ENCODE measurements at places on chromosomes 5 and 9. TPM values are rescaled to one million over a fixed set of nuclear protein-coding genes. Genes with fewer than 3 reads are reported as not detected.

SNAPC3 gene
- total RNA-seq, result 13.7 TPM

SLC23A1 gene
- 1.9 TPM for total RNA-seq

STPG3 gene
- total RNA-seq, result 0.46 TPM

PRDM9 gene
- not detected for total RNA-seq

- DNase-seq, result no peak
Observed at GRCh38 chr5:15601274-15601673, 101.3 kb downstream of the FBXL7 start.

- DNase-seq, result no peak
Observed at GRCh38 chr5:108753877-108754276, 6.2 kb downstream of the FER start.

DNA sequence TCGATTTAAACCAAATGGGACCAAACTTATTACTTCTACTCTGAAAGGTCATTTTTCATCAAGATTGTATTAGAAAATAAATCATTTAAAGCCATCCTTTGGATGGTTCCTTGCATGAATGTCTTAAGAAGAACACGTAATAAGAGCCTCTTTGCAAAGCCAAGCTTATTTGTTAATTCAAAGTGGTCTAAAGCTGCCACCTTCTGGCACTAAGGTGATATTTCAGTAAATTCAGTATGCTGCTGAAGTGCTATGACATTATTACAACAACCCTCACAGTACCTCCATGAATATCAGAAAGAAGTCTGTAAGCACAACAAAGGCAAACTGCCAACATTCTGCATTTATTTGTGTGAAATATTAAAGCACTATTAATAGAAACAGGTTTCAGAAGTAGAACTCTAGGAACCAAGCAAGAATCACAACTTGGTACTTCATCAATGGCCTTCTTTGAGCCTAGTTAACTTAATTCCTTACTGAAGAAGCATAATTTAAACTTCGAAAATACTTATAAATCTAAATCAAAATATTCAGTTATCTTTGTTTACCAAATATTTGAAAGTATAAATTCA is 53.1 kb upstream of the TYRP1 start:
- no peak for DNase-seq

DNA sequence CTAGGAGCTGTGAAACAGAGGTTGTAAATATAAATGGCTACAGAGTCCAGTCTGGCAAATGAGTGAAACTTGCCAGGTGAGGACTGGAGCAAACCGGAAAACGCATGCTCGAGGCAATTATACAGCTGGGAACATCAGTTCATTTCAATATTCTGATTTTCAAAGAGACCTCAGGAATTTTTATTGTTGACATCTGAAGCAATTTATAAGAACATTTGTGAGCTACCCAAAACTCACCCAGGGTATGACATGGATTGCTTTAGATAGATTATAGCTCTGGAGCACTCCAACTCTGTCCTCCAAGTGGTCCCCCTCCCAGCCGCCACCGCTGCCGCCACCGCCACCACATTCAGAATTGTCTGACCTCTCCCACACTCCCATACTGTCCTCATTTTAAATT is 84.6 kb upstream of the GRAMD2B start:
- no peak for DNase-seq

- DNase-seq, result no peak
Observed at GRCh38 chr5:181224390-181225229, 1.5 kb downstream of the TRIM41 start.

DNA sequence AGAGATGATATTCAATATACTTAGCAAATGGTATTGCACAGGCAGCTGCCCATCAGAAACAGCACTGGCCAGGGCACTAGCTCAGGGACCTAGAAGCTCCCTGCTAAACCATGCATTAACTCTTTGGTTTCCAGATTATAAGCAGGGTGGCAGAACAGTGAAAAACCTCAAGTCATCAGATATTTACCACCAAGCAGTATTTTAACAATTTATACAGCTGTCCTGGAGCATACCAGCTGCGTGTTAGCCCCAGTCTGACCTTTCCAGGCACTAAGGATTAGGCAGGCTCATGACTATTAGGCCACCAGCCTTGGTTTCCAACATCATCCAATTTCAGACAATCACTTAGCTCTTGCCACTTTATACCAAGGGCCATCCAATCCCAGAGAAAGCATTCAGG is 326.5 kb downstream of the CAAP1 start:
- DNase-seq, result no peak

DNA sequence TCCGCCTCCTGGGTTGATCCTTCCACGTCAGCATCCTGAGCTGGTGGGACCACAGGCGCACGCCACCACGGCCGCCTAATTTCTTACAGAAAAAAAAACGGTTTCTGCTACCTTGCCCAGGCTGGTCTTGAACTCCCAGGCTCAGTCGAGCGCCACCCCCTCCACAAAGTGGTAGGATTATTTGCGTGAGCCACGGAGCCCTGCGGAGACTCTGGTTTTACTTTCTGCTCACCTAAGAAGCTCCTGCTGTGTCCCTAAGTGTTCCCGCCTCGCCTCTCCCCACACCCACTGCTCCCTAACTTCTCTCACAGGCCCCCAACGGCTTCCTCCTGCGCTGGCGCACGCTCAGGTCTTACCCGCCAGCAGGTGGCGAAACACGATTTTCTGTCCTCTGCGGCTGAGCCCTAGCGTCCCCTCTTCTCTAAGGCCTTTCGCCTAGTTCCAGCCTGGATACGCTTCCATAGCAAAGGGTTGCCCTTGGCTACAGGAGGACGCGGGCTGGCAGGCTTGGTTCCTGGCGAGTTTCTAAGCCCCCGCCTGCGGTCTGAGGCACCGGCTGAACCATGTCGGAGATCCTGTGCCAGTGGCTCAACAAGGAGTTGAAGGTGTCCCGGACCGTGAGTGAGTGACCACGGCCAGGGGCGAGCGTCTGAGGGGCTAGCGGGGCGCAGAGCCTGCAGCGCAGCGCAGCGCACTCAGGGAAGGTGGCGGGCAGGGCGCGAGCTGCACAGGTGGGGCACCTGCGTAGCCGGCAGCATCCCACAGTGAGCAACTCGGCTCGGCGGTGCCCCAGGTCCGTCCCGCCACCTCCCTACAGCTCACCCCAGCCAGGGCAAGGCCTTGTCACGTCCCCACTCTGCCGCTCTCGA is at the start of gene SPEF2:
SPEF2 (plus strand) TSS at position 429 of the 869 bp plus-strand sequence; CDS start at position 564, 135 bp downstream.
- DNase-seq, result peak; percentile 89

GRCh38 chr9:110975969-110976368 is 62.3 kb downstream of the LPAR1 start:
- no peak for DNase-seq

DNA sequence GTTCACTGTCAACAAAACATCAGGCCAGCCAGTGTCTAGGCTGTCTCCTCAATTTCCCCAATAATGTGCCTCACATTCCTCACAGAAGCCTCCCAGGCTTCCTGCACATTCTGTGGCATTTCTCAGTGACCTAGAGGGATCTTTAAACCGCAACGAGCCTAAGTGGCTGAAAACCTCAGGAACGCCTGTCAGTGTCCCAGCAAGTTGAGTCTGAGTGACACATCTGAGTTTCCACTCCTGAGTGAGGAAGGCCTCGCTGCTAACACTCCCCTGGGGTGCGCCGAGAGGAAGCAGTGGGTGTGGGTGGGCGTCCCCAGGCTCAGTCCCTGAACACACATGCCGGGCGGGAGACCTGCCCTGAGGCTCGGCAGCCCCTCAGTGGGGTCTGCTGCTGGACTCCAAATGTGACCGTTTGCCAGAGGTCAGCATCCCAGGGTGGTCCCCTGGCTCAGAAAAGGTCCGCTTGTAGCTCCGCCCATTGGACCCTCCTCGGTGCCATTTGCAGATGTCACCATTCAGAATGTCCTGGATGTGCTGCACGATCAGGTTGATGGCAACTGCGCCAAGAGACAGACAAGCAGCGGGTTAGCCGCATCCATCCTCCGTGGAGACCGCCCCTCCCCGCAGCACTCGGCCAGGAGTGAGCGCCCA is 6.3 kb downstream of the UCK1 start:
- no peak for DNase-seq

DNA sequence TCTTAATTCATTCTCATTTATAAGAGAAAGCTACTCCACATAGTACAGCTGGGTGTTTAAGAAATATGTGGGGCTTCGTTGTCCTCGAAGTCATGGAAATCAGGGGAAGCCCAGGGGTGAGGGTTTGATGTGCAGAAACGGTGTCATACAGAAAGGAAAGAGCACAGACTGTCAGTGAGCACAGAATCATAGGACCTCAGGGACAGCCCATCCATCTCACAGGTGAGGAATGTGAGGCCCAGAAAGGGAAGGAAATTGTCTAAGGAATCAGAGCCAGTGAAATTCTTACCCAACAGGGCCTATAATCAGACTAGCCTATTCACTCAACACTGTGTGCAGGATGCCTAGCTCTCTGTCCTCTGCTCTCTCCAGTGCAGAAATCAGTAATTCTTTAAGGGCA is 535.6 kb downstream of the SPOCK1 start:
- no peak for DNase-seq

All from PC-9 (cell line).